Activated CD4-positive, alpha-beta T cell treated with anti-CD3 and anti-CD28 coated beads, Interleukin-2, amount 50 U/mL, for 24 hours (primary cell): ENCODE measurements at places on chromosomes 6 and 20.
A peak's percentile ranks its signal among the peaks of the same experiment; 100 is the strongest.

GRCh38 chr6:20691185-20691584 lies 156.9 kb downstream of the CDKAL1 start:
- DNase-seq, result no peak

- DNase-seq, result no peak
Observed at GRCh38 chr6:47788498-47788884, 6.7 kb downstream of the OPN5 start.

DNA sequence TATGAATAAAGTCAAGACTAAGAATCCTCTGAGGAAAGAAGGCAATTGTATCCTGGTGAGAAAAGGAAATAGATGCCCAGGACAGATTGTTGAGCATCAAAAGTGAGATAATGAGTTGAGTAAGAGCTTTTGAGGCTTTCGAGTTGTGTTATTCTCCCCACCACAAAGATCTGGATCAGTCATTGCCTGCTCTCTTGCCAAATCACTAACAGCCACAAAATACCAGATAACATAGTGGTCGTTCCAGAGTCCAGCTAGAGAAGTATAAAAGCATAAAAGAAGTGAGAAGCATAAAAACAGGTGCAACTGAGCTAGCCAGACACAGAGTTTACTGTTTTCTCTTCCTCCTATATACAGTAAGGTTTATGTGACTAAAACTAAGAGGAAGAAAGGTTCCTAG lies 4.9 kb downstream of the SPINT4 start:
- no peak for DNase-seq

GRCh38 chr6:18090349-18090786 lies 32.1 kb downstream of the NHLRC1 start:
- no peak for DNase-seq

DNA sequence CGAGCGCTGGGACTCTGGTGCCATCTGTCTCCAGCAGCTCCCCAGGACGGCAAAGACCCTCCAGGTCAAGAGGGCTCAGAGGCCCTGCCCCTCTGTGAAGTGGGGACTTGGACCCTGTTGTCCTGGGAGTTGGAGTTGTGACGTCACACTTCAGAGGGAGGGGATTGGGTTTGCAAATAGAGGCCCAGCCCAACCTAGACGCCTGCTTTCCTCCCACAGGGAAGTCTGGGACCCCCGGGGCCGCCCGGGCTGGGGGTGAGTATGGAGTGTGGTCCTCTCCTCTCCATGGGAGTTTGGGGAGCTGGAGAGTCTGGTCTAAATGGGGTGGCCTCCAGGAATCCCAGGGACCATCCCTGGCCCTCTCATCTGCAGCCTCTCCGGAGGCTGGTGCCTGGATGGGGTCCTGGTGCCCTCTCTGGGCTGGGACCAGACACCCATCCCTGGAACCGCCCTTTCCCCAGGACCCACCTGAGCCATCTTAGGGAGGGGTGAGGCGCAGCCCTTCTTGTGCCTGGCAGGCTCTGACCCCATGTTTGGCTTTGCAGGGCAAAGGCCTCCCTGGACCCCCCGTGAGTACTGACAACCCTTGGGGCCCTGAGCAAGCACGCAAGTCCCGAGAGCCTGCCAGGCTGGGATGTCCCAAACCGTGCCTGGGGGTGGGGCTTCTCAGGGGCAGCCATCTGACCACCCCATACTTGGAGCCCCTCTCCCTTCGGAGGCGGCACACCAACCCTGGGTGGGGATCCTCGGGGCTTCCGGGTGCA lies 4.3 kb downstream of the COL9A3 start:
- DNase-seq, result no peak

DNA sequence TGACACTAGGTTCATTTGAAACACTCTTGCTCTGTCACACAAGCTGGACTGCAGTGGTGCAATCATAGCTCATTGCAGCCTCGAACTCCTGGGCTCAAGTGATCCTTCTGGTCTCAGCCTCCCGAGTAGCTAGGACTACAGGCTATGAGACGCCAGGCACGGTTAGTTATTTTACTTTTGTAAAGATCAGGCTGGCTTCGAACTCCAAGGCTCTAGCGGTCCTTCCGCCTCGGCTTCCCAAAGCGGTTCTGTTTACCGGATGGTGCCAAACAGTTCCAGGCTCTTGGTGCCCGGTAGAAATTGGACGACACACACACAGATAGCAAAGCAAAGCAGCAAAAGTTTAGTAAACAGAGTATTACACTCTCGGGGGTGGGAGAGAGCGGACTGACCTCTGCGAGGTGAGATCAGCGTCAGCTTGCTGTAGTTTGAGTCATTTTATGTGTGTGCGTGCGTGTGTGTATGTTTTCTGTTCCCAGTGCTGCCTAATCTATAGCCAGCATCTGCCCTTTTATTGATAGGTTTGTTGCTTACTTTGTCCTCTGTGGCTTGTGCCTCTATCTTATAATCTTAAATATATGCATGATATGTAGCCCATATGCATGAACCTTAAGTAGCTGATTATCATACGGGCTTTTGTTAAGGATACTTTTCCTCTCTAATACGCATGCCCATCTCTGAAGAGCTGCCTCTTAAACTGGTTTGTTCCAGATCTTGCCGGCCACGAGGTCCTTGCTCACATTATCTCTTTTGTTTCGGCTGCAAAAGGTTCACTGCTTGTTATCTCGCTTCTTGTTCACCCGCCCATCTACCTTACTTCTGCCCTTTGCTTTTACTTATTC lies 75.2 kb downstream of the OR2B2 start:
- DNase-seq, result peak; percentile 52

DNA sequence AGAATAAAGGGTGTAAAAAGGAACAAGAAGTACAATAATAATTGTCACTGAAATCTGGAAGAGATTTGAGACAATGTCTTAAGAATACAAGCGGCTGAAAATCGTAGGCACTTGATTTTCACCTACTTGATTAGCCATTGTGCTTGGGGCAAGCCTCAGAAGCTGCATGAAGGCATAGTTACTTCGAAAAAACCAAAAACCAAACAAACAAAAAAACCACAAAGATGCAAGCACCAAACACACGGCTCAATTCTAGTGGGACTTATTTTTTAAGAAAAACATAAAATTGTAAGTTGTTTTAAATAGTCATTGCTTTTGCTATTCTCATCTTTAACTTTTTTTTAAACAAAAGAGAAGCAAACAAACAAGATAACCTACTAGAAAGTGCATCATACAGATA lies 235.6 kb downstream of the OGFRL1 start:
- no peak for DNase-seq

GRCh38 chr6:63349401-63349800 lies 29.6 kb upstream of the LGSN start:
- no peak for DNase-seq

GRCh38 chr6:143205991-143206390 lies 145.3 kb downstream of the AIG1 start:
- DNase-seq, result no peak

- no peak for DNase-seq
Observed at GRCh38 chr6:40160826-40161225, 226.6 kb upstream of the MOCS1 start.

GRCh38 chr6:33967966-33968724 lies 164.3 kb upstream of the MLN start:
- DNase-seq, result no peak

DNA sequence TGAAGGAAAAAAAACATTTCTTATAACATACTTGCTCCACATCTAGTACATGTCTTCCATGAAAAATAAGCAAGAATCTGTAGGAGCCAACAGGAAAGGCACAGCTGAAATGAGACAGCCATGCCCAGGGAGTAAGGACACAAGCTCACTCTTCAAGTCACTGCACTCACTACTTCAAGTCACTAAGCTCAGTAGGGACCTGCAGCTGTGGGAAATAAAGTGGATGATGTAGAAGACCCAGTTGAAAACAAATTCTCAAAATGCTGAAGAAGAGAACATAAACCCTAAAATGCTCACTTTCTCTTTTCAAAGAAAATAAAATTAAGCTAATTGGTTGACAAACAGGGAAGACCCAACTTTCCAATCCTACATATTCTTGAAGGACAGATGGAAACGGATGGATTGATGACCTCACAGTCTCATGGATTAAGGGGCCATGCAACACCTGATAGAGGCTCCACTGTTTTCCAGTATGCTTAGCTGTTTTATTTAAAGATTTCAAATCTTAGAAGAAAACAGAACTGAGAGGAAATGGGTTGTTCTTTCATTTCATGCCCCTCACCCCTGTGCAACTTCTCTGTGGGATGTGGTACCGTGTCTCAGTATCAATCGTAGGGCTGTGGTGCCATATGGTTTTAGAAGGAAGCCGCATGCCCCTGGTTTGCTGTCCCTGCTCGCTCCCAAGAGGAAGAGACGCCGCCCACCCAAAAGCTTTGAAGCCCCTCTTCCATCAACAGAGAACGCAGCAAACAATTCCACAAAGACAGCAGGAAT lies 133.3 kb downstream of the WDR27 start:
- DNase-seq, result no peak

GRCh38 chr6:52649536-52650160 lies 21.3 kb upstream of the TMEM14A start:
- DNase-seq, result no peak

- no peak for DNase-seq
Observed at GRCh38 chr6:73579851-73580246, 59.0 kb upstream of the EEF1A1 start.

- DNase-seq, result no peak
Observed at GRCh38 chr6:170142559-170142958, 148.3 kb downstream of the DLL1 start.

DNA sequence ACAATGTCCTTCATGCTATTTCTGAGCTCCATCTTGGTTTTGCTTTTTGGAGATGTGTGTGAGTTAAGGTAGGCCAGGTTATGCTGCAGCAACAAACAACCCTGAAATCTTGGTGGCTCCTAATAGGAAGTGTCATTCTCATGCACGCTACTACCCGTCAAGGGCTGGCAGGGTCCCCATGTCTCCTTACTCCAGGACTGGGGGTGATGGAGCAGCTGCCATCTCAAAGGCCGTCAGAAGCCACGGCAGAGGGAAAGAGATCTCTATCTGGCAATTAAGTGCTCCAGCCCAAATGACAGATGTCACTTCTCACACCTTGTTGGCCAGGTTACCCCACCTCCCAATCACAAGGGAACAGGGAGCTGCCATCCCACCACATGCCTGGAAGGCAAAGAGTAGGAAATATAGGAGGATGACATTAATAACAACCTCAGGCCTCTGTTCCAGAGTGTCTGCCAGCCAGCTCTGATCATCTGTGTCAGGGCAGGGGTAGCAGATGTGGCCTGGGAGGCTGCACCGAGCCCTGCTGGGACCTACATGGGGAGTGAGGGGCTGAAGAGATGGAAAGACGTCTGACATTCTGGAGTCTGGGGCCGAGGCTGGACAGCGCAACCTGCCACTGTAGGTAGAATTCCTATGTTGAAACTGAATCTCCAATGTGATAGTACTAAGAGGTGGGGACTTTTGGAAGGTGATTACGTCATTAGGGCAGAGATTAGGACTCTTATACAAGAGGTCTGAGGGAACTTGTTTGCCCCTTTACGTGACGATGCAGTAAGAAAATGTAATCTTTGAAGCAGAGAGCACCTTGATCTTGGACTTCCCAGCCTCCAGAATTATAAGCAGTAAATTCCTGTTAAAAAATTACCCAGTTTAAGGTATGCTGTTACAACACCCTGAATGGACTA lies 4.8 kb upstream of the SDCBP2 start:
- no peak for DNase-seq

GRCh38 chr6:138026342-138026741 lies 80.9 kb downstream of the PERP start:
- DNase-seq, result no peak

GRCh38 chr6:12010635-12011275 lies 1.4 kb upstream of the HIVEP1 start:
- peak; percentile 32 for DNase-seq

- DNase-seq, result no peak
Observed at GRCh38 chr20:36499723-36500501, 41.4 kb upstream of the MYL9 start.

DNA sequence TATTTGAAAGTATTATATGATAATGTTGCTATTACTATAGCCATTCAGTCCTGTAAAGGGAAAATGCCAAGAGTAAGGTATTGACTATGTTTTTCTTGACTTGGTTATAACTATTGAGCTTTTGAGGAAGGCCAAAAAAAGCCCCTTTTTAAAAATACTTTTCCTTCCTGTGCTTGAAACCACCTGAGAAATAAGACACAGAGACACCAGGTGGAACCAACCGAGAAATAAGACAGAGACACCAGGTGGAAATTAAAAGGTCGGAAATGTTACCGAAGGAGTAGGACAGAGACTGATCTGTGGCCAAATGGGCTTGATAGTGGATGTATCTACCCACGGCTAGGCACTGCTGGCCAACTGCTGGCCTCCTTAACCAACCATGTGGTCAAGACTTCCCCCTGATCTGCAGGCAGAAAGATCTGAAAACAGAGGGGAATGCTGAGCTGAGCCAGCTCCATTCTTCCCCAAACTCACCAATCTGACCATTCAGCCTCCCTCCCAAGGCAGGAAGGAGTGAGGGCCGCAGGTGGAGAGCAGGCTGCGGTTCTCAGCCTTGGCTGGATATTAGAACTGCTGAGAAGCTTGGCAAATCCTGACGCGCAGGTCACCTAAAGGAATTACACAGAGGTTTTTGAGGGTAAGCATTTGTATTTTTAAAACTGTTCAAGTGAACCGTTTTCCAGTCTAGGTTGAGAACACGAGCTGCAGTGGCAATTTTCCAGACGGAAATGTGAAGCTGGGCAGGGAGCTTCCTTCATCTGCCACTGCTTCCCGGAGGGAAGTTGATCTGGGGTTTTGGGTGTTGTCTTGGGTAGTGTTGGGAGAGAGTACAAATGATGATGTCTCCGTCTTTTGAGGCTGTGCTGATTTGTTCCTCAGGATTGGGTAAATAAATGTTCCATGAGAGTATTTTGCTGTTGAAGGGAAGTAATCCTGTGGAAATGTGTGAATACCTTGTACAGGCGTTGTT lies 121.7 kb upstream of the EXOC2 start:
- DNase-seq, result no peak

DNA sequence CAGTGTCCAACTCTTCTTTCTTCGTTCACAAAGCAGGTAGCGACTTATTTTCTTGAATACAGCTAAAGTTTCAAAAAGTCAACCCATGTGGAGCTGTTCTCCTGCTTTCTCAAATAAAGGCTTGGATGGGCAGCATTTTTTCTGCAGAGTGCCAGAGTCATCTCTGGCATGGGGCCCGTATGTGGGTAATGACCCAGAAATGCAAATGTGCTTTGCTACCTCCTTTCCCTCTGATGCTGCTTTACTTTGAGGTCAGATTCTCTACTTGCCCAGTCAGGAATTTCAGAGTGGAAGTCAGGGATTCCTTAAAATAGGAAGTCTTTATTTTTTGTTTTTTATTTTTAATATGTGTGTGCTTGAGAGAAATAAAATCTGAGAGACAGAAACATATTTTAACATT lies 4.9 kb downstream of the NKAIN2 start:
- DNase-seq, result no peak
